ENCODE measurements at places on chromosomes 6 and 20. TPM values are rescaled to one million over a fixed set of nuclear protein-coding genes. Genes with fewer than 3 reads are reported as not detected.

PRSS16 gene
- total RNA-seq: 0.98 TPM

PROCR gene
- 0.78 TPM for total RNA-seq

DEF6 gene
- total RNA-seq: 125 TPM

GRCh38 chr6:125850361-125850760 lies 59.6 kb downstream of the NCOA7 start:
- no peak for DNase-seq

DNA sequence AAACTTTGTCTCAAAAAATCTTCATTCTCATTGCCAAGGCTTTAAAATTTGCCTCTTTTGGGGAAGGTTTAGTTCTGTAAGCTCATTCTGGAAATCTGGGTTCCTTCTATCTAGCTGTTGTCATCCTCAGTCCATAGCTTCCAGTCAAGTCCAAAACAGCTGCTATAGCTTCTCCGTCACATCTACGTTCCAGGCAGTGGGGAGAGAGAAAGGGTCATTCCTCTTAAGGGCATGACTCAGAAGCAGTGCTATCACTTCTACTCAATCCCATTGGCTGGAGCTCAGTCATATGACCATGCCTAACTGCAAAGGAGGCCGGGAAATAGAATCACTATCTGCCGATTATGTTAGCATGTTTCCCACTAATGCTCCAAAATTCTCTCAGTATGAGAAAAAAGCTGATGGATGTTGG lies 141.4 kb upstream of the PTPN1 start:
- DNase-seq: no peak

DNA sequence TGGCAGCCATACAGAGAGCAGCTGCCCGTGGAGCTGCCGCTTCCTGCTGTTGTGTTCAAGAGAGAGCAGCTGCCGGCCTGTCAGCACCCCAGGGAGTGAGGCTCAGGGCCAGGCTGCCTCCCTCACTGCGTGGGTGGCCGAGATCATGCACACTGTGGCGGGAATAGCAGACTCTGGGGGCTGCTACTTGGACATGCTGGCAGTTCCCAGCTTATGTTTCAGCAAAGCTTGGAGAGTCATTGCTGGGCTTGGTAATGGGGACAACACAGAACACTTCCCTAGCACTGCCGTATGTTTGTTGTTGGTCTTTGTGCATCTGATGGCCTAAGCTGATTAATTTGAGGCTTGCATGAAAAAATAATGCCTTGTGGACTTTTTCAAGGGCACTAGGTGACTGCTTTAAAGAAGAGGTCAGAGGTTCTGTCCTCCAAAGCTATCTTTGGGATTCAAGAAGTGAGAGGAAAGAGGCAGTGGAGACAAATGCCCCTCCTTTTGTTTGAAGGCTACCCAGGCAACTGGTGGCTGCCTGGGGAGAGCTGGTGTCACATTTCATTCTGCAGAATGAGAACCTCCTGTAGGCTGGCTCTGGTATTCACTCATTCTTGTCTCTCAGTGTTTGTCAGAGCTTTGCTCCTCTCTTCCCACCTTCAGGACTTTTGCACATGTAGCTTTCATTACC lies 18.8 kb downstream of the MRAP2 start:
- DNase-seq: no peak

GRCh38 chr20:37656945-37657344 lies 36.9 kb upstream of the CTNNBL1 start:
- no peak for DNase-seq
